ENCODE measurements at places on chromosomes 13 and 19. TPM values are rescaled to one million over a fixed set of nuclear protein-coding genes. Genes with fewer than 3 reads are reported as not detected.

- DNase-seq: no peak
Observed at GRCh38 chr13:72164811-72165210, 297.8 kb upstream of the DACH1 start.

- no peak for DNase-seq
Observed at GRCh38 chr19:51921949-51922348, 5.3 kb upstream of the ZNF613 start.

DNA sequence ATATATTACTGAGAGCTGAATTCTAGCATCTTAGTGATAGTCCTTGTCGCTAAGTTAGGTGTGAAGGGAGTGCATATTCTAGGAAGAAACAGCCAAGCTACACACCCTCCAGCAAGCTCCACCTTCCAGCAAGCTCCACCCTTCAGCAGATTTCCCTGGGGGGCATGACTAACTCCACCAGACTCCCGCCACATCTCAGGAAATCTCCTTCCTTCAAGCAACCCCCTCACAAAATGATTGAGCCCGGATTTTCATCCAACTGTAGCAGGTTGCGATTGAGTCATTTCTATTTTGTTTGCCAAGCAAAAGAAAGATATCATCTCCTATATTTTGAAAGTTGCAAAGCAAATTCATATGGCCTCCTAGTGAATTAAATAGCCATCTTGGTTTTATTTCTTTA is 162.1 kb upstream of the TMTC4 start:
- no peak for DNase-seq

- DNase-seq: no peak
Observed at GRCh38 chr13:32932376-32932775, 83.8 kb upstream of the KL start.

DNA sequence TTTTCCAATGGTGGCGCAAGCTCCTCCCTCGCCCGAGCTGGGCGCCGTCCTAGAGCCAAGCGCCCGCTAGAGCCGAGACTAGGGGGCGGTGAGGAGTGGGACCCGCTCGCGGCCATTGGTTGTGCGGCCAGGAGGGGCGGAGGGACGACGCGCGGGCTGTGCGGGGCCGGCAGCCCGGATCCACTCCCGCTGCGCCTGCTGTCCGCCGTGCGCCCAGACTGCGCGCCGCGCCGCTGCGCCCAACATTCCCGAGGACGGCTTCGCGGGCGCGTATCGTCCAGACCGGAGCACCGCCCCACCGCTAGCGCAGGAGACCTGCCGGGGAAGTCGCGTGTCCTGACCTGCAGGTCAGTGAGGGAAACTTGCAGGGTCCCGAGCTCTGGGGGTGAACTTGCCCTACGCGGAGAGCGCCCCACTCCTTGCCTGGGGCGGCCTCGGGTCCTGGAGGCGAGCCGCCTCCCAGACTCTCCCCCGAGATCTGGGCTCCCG is at the start of gene SERTM1:
SERTM1 (plus strand) TSS at position 183 of the 489 bp plus-strand sequence. CDS start 21,059 bp downstream, outside the sequence.
- DNase-seq: no peak

Gene URAD
- total RNA-seq: not detected

Gene ZNF543
- total RNA-seq: 6.1 TPM

Gene PDX1
- total RNA-seq: not detected

Gene CLASRP
- 45.6 TPM for total RNA-seq

Gene C19orf25
- total RNA-seq: 16.9 TPM

Gene PLIN4
- total RNA-seq: 89.8 TPM

Gene SYDE1
- 16.4 TPM for total RNA-seq
